ENCODE measurements at places on chromosomes 7 and 10.

DNA sequence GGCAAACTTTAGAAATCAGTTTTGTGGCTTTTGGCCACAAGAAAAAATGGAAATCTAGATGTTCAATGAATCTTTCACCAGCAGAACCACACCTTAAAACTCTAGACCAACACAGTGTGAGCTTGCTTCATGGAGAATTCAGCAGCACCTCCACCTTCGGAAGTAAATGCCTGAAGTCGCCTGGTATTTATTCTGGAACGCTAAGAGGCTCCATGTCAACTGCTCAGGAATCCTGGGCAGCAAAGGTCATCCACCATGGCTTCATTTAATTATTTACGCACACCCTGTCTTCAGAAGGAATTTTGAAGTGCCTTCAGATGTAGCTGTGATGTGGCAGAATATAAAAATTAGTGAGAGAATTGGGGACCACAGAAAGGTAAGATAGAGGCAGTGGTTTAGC is 167.7 kb downstream of the GFRA1 start:
- DNase-seq = no peak

DNA sequence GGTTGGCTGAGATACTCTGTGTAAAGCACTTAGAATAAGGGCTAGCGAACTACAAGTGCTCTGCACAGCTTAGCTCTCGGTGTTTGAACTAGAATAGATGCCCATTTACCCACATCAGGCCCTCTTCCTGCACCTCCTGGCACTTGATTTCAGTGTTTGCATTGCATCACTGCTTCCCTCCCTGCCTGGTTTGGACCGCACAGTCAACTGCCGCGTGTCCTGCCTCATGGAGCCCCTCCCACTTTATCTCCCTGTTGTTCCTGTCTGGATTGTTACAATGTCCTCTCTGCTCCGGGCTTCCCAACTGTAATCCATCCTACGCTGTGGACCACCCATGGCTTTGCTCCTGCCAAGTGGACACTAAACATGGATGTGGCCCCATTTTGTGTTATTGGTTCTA is 2.3 kb downstream of the FAM107B start:
- DNase-seq = no peak

GRCh38 chr7:50394315-50394714 is 55.8 kb downstream of the FIGNL1 start:
- DNase-seq = no peak

GRCh38 chr10:72695496-72695895 is 3.6 kb downstream of the MCU start:
- DNase-seq = no peak

DNA sequence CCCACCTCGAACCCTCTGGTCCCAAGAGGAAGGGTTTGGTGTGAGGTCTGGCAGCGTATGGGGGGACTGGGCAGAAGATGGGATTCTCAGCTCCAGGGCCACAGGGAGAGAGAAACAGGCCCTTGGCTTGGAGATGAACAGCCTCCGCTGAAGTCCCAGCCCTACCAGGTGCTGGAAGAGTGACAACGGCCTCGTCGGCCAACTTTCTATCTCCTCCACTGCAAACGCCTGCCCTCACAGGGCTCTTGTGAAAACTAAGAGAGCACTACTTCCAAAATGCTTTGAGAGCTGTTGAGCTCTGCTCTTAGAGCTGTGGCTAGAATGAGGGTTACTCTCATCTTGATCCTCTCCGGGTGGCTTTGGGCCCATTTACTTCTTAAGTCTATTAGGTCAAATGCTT is 63.5 kb downstream of the AFAP1L2 start:
- DNase-seq = no peak

DNA sequence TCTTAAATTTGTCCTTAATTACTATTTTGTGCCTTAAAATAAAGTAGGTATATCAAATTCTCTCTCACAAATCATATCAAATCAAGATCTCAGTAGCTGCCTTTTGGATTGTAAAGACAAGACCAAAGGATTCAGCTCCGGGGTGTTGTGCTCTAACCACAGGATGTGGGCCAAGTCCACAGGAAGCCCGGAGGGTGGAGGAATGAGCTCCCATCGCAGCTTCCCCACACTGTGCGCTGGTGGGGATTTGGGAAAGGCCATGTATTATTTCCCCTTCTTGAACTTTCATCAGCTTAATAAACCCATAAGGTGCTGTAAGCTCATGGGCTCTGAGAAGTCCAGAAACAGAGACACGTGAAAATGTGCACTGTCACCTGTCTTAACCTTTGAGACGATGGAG is 241.6 kb upstream of the TCERG1L start:
- DNase-seq = no peak

GRCh38 chr7:100711369-100711768 is 5.4 kb downstream of the POP7 start:
- DNase-seq = no peak

DNA sequence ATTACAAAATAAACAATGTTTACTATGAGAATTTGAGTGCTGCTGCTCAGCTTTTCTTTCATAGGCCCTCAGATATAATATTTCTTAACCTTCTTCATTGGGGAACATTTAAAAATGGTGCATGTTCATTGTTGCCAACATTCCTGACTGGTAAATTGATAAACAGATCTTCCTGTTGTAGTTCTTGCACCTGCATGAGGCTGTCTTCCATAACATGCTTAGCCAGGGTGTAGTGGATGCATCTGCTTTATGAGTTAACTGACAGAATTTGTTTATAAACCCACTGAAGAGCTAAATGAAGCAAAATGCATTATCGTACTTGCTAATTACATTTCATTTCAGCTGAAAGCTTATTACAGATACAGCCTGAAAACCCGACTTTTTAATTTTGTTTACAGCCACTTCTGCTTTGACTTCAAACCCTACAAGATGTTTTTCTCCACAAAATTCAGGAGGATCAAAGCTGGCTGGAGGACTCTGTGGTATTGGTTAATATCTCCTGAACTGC is 177.2 kb downstream of the SEM1 start:
- DNase-seq = no peak

DNA sequence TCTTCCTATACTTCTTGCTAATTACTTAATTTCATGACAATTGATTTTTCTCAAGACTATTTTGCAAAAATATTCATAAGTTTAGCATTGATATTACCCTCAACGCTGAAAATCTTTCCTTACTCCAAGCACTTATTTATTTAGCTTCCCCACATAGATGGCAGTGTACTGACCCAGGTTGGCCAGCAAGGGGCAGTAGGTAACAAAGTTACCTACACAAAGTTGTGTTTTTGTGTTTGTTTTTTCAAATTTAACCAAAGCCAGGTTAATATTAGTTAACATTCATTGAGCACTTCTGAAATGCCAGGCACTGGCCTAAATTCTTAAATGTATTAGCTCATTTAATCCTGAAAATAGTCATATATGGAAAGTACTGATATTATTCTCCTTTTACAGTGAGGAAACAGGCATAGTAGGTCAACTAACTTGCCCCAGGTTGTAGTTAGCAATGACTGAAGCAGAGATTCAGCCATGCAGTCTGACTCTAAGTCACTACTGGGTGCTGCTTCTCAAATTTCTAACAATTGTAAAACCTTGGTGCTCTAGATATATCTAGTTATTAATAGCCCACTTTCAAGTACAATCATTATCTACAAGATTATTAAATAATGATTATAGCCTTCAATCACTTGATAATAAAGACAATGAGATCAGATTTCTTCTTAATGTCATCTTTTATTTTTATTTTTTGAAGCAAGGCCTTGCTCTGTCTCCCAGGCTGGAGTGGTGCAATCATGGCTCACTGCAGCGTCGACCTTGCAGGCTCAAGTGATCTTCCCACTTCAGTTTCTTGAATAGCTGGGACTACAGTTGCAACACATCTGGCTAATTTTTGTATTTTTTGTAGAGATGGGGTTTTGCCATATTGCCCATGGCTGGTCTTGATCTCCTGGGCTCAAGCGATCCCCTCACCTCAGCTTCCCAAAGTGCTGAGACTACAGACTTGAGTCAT is 5.8 kb upstream of the GGCT start:
- no peak for DNase-seq

DNA sequence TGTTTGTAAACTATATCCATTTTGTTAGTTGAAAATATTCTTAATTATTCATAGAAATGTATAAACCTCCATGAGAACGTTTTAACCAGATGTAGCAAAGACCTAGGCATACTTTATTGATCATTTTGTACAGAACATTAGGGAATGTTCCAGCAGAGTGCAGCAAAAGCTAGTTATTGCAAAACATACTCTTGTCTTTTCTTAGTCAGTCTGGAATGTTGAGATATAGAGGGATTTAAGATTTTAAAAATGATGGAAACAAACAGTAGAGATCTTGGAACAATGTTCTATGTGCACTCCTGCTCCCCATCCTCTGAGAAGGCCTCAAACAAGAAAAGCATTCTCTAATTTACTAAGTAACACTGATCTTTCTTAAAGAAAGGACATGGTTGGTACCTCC is 292.1 kb downstream of the BBS9 start:
- DNase-seq = no peak

DNA sequence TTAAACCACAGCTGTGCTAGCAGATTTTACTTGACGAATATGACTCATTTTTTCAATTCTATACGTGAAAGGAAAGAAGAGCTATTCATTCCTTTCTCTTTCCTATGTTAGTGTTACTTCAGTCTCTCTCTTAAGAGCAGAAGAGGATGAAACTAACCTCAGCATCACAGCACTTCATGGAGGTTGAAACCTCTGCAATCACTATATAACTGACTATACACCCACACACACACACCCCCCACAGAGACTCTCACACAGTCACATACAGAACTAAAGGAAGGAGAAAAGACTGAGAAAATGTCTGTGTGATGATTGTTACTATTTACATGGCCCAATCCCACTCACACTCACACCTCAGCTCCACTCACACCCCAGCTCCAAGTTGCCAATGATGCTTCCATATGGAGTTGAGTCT is 104.2 kb downstream of the KIF20B start:
- no peak for DNase-seq

GRCh38 chr7:45563941-45564461 is 10.2 kb upstream of the ADCY1 start:
- DNase-seq = no peak

DNA sequence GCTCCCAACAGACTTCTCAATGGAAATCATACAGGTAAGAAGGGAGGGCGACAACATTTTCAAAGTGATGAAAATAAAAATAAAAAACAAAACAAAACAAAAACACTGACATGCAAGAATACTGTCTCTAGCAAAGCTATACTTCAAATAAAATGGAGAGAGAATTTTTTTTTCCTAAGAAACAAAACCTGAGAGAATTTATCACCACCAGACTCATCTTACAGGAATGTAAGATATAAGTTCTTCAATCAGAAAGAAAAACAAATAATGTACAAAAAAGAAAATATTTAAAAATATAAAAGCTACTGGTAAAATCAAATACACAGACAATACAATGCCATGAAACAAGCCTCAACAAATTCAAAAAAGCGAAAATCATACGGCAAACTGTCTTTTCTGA is 113.2 kb downstream of the NRBF2 start:
- no peak for DNase-seq

GRCh38 chr7:94375691-94376090 is 19.0 kb upstream of the COL1A2 start:
- no peak for DNase-seq

GRCh38 chr10:100873827-100874326 is 38.9 kb upstream of the SLF2 start:
- DNase-seq = no peak

GRCh38 chr7:100623951-100624824 is 11.8 kb downstream of the MOSPD3 start:
- no peak for DNase-seq

GRCh38 chr7:108055611-108056021 is 52.7 kb upstream of the LAMB1 start:
- no peak for DNase-seq

- DNase-seq = no peak
These were observed 26.2 kb upstream of the EN2 start for GRCh38 chr7:155431711-155432110.

DNA sequence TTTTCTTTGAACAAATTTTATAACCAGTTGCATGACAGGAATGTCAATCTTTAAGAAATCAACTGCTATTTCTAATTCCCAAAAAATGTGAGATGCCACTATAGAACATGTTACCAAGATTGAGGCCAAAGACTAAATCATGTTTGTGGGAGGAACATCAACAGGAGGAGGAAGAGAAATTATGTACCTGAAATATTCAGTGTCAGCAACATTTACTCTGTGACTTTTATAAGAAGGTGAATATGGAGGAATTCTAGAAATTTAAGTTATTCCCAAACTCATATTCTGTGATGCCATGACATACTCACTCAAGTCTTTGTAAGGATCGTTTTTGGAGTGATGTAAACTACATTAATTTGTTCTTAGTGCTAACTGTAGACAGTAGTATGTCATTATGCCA is 408.4 kb downstream of the SH2D4B start:
- no peak for DNase-seq

GRCh38 chr10:120505056-120505455 is 48.0 kb downstream of the PLPP4 start:
- DNase-seq = no peak

DNA sequence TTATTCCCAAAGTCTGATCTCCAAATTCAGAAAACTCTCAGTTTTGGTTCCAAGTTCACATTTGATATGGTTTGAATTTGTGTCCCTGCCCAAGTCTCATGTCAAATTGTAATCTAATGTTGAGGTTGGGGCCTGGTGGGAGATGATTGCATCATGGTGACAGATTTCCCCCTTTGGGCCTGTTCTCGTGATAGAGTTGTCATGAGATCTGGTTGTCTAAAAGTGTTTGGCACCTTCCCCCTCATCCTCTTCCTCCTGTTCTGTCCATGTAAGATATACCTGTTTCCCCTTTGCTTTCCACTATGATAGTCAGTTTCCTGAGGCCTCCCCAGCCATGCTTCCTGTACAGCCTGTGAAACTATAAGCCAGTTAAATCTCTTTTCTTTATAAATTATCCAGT is 138.6 kb downstream of the ARL4A start:
- no peak for DNase-seq
